ENCODE measurements at places on chromosomes 7 and 10.

- DNase-seq, result no peak
Measured at GRCh38 chr7:141754939-141755338, 9.0 kb upstream of the TAS2R3 start.

DNA sequence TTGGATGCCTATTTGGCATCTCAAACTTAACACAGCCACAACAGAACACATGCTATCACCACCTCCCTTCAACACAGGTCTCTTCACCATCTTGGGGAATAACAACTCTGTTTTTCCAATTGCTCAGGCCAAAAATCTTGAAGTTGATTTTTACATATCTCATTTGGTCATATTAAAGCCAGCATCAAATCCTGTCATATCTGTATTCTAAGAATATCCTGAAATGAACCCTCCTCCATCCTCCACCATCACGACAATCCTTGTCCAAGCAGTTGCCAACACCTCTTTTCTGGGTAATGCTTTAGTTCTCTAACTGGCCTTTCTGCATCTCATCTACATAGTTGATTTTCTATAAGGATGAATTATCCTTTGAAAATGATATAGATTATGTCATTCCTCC lies 168.7 kb downstream of the GPR37 start:
- no peak for DNase-seq

DNA sequence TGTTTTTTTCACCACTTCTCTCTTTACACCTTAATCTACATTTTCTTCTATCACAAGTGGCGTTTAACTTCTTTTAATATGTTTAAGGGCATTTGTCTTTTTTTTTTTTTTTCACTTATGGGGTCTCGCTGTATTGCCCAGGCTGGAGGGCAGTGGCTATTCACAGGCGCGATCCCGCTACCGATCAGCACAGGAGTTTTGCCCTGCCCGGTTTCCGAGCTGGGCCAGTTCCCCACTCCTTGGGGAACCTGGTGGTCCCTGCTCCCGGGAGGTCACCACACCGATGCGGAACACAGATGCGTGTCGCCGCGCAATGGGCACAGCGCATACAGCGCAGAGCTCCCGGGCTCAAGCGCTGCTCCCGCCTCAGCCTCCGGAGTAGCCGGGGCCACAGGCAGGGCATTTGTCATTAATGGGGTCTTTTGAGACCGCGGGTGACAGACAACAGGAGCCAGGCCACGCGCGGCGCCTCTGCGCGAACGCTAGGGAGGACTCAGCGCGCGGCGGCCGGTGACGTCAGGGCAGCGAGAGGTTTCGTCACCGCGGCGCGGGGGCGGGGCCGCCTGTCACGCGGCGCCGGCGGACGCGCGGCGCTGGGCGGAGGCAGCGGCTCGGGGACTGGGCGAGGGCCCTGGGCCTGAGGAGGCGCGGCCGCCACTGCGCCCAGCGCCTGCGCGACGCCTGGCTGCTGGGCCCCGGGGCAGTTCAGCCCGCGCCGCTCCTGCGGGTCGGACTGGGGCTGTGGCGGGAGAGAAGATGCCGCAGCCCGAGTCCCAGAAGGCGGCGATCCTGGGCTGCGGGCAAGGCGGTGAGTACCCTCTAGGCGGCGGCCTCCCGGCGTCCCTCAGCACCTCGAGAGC lies at the start of gene GALNT11:
TSS of gene GALNT11 (plus strand) at position 598 of the 860 bp plus-strand sequence. CDS start 68,554 bp downstream, outside the sequence.
- peak; percentile 88 for DNase-seq

DNA sequence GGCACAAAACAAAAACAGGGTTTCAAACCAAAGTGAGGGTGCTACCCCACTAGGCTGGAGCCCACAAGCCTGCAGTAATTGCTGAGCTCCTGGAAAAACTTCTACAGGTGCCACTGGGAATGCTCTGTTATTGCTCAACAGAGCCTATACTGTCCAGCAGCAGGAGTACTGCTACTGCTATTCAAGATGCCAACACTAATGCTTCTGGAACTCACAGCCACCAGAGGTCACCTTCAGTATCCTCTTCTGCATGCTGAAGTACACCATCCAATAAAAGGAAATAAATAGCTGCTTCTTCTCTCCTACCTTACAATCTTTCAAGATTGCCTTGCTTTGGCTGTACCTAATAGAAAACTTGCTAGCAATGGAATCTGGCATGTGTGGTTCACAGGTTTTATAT lies 222.0 kb downstream of the LRRN3 start:
- no peak for DNase-seq

GRCh38 chr10:75883081-75884072 lies 452.0 kb downstream of the LRMDA start:
- DNase-seq, result no peak

DNA sequence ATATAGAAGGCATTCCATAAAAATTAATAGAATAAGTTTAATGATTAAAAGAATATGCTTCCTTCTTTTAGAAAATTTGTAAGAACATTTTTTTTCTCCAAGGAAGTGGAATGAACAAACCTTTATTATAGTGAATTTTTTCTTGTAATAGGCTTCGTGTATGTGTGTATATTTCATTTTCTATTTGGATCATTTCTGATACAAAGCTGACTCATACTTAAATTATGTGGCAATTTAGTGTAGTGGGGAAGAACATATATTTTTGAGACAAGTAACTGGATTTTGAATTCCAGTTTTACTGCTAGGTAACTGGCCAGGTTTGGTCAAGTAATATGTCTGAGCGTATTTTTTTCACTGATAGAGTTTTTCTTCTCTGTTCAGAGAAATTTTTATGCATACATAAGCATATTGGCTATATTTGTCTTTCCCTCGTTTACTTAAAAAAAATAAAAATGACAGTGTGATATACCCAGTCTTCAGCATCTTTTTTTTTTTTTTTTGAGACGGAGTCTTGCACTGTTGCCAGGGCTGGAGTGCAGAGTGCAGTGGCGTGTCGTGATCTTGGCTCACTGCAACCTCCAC lies 50.8 kb downstream of the CDK13 start:
- DNase-seq, result no peak

- DNase-seq, result no peak
Measured at GRCh38 chr7:32518534-32519140, 23.3 kb downstream of the AVL9 start.

GRCh38 chr7:137846827-137847567 lies at the start of gene DGKI:
Gene DGKI (minus strand): TSS chr7:137846974.
- DNase-seq, result peak; percentile 14

- DNase-seq, result no peak
Measured at GRCh38 chr10:1499359-1499957, 237.9 kb downstream of the ADARB2 start.

DNA sequence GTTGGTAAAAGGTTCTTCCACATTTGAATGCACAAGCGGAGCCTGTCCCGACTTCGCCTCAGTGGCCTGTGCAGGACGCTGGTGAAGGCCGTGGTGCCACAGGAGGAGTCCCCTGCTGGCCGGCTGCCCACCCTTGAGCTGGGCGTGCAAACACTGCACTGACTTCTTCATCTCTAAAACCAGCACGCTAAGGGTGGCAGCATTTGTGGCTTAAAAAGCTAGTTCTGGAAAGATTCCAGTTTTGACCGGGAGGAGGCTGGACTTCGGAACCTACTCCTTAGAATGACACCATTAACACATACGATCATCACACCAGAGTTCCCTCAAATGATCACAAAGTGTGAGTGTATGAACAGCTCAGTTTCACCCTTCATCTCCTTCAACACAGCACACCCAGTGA lies 102.4 kb downstream of the SMURF1 start:
- no peak for DNase-seq

DNA sequence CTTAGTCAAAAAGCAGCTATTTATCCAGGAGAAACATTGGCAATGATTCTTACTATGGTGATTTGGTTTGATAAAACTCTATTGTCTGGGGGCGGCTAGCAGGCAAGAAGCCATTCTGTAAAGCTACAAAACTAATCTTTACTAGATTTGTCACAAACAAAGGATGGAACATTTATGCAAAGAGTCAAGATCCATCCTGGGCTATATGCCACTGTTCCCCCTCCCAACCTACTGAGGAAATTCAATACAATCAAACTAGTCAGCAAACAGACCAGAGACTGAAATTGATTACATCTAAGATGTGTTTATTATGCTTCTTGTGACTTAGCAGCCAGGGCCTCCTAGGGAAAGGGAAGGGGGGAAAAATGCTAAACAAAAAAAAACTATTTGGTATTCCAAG lies 397.6 kb downstream of the GPAM start:
- no peak for DNase-seq

GRCh38 chr7:25807086-25807611 lies 344.8 kb upstream of the NFE2L3 start:
- DNase-seq, result no peak

- no peak for DNase-seq
Measured at GRCh38 chr7:113370910-113371309, 252.6 kb upstream of the SMIM30 start.

DNA sequence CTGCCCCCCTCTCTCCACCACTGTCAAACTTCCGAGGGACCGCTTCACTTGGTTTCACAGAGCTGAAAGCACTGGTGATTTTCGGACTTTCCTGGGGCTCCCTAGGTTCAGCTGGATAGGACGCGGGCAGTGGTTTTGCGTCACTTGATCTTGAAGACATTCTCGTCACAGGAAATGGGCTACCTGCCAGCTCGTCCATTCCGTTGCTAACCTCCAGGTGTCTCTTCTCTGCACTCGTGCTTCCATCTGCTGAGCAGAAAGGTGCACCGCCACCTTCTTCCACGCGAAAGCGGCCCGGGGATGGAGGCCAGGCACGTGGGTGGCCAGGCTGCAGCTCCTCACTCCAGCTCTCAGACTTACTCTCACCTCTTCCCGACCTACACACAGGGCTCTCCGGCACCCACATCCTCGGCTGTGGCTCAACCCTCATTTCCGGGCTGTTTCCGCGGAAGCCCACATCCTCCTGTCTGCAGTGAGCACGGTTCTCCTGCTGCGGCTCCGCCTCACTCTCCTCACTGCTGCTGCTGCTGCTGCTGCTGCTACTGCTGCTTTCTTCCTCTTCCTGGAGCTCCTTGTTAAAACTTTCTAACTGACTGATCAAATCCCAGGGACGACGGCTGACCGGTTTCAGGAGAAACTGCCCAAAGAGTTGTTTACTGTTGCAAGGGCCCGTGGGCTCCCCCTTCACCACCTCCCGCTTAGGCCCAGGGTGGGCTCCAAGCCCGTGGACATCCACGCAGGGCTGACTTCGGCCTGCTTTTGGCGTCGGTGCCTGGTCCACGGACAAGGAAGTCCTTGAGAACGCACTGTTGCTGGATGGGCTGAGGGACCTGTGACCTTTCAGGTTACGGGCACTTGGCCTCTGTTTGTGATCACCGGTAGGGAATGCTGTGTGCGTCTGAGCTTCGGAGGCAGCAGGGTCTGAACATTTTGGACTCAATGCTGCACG lies 32.1 kb downstream of the JCAD start:
- peak; percentile 93 for DNase-seq

- no peak for DNase-seq
Measured at GRCh38 chr7:55156919-55157763, 138.3 kb downstream of the EGFR start.

DNA sequence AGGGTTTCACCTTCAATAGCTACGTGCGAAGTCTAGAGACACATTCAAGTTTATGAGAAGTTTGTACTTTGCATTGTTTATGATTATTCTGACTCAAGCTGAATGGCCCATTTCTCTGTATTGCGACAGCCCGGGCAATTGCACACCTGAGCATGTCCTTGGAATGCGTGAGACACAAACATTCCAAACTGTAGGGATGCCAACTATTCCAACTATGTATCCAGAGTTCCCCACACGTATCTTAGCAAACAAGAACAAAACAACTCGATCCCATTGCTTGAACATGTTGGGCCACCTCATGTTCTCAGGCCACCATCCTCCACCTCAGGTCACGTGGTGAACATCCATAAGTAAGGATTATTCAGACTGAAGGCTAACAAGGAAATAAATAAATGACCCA lies 51.4 kb upstream of the EGFR start:
- DNase-seq, result no peak

GRCh38 chr7:136912339-136912738 lies 43.9 kb downstream of the CHRM2 start:
- no peak for DNase-seq

DNA sequence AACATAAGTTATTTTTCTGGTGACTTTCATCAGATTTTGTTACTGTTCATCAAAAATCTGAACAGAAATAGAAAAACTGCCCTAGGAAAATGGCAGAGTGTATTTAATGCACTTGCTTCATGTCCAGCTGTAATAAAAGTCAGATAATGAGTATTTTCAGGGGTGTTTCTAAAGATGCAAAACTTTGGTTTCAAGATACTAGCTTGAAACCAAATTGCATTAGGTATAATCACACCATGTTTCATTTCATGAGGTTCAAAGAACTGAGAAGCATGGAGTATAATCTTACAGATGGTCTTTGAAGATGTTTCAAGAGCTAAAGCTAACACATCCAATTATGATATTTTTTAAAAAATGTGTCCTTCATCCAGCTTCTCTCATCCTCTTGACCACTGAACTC lies 128.9 kb downstream of the NRCAM start:
- DNase-seq, result no peak

DNA sequence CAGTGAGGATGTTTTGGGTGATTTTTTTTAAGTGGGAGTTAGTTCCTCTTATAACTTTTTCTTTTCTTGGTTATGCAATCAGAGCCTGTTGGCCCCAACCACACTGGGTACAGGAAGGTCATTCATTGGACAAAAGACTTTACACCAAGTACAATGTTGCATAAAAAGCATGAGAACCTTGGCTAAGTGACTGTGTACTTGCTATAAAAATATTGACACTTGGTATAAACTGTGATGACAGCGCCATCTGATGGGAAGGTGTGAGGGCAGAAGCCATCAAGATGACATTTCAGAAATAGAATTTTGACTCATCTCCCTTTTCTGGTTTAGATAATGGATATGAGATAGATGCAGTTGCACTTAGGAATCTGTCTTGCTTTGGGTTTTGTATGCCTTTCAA lies 126.4 kb upstream of the CCDC6 start:
- no peak for DNase-seq

DNA sequence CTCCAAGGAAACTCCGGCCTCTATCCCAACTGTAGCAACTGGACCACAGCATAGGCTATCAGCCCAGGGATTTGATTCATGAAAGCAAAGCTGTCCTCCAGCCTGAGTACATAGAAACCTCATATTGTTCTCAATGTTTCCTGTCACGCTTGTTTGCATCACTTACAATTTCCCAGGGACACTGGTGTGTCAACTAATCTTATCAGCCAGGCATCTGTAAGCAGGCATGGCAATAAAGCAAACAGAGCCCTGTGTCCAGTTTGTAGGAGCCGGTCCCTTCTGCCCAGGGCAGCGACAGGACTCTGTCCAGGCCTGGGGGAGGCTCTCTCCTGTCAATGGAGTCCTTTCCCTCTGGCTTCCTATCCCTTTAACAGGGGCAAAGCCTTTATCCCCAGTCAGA lies 23.0 kb upstream of the CDHR3 start:
- DNase-seq, result no peak
